ENCODE measurements at places on chromosomes 3 and 15.

DNA sequence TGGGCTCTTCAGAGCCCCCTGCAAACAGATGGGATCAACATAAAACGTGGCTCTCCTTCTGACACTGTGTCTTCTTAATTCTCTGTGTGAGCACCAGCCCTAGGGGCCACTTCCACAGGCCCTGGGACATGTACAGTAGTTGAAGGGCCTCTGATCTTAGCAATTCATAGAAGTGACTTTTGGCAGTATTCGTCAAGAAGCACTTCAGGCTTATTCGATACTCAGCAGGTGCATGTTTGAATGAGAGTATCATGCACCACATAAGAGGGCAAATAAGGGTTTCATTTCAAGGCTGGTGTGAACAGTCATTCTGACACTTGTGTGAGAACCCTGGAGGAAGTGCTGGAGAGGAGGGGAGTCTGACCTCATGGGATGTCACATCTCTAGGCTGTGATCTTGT lies 113.9 kb downstream of the GABRG3 start:
- no peak overlapping the region for H3K4me3 ChIP-seq
- no peaks in the 10 kb centered on the region for H3K36me3 ChIP-seq
- no peaks in the 10 kb centered on the region for H3K4me1 ChIP-seq

DNA sequence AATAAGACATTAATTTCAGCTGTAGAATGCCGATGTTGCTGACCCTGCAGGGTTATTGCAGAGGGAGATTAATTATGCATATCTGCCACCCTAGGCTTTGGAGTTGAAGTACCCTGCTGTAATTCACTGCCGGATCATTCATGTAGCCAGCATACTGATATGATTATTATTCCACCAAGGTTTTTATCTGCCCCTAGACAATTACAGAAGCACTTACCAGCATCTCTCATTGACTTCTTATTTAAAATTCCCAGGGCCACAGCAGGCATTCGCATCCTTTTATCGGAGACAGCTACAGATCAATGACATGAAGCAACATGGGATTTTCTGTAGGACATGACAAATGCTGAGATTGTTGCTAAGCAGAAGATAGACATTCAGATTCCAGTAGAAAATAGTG lies 31.3 kb downstream of the IL1RAP start:
- DNase-seq, result no peak
- no peak overlapping the region for H3K4me3 ChIP-seq
- H3K4me1 ChIP-seq, result no peaks in the 10 kb centered on the region
- H3K27me3 ChIP-seq, result no peaks in the 10 kb centered on the region
- H3K27ac ChIP-seq, result no peak overlapping the region

DNA sequence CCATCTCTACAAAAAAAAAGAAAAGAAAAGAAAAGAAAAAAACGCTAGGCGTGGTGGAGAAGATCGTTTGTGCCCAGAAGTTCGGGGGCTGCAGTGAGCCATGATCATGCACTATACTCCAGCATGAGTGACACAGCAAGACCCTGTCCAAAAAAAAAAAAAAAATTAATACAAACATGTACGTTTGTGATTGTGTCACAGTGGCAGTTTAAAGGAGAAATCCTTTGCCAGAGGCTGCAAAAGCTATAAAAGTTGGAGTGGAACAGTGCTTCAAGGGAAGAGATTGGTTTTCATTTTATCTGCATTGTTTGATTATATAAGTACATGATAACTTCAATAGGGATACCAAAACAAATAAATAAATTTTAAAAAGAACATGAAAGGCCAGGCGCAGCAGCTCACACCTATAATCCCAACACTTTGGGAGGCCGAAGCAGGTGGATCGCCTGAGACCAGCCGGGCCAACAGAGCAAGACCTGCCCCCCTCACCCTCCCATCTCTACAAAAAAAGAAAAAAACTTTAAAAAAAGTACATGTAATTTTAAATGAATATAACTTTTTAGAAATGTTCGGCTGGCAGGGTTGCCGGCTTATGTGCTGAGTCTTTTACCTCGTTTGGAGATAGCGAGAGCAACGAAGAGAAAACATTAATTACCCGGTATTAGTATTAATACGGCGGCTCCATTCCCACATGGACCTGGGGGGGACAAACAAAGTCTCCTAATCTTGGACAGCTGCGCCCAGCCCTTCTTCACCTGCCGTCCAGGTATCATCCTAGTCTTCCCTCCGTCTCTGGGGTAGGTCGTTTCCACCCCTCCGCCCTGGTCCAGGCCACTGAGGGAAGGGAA lies 573 bp upstream of the DIS3L start:
- no peak for DNase-seq
- H3K4me1 ChIP-seq, result peaks cover 39% of the 10 kb centered on the region
- peak overlapping the region; percentile 77 for H3K4me3 ChIP-seq
- no peaks in the 10 kb centered on the region for H3K27me3 ChIP-seq

DNA sequence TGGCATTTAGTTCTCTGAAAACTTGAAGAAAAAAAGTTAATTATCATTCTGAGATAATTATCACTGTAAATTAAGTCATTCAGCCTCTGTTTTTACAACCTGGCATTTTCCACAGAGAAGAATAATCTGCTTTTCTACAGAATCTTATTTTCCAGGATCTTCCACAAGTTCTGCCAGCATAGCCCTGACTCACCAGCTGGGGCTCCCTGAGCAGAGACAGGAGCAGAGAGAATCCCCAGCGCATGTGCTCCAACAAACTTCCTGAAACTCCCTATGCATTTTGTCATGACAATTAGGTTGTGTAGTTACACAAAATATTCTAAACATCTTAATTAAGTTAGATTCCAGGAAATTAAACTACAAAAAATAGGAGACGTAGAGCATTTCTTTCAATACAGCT lies 32.1 kb upstream of the TMEM207 start:
- no peak overlapping the region for H3K27ac ChIP-seq
- H3K4me1 ChIP-seq, result no peaks in the 10 kb centered on the region
- no peak for DNase-seq

GRCh38 chr3:126104028-126104635 lies 20.2 kb upstream of the SLC41A3 start:
- no peaks in the 10 kb centered on the region for H3K36me3 ChIP-seq
- H3K4me3 ChIP-seq, result no peak overlapping the region
- peak; percentile 28 for DNase-seq
- peaks cover 8% of the 10 kb centered on the region for H3K4me1 ChIP-seq

- H3K27me3 ChIP-seq, result peaks cover 19% of the 10 kb centered on the region
- no peaks in the 10 kb centered on the region for H3K4me1 ChIP-seq
- no peak overlapping the region for H3K4me3 ChIP-seq
- H3K27ac ChIP-seq, result no peak overlapping the region
- no peak for DNase-seq
- no peaks in the 10 kb centered on the region for H3K36me3 ChIP-seq
Measured at GRCh38 chr15:31857194-31857593, 173.1 kb upstream of the CHRNA7 start.

DNA sequence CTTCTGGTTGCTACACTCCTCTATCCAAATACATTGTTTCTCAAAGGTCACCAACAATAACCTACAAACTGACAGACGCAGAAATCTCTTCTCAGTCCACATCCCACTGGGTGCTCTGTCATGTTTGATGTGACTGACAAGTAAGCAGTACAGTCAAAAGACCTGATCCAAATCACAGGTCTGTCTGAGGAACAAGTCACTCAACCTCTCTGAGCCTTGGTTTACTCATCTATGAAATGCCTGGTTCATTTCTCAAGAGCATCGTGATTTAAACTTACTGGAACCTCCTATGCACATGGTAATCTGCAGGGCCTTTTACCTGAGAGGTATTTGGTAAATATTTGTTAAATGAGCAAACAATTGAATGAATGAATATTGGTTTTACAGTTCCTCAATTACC lies 5.5 kb downstream of the LRRC31 start:
- H3K4me3 ChIP-seq, result no peak overlapping the region
- no peak overlapping the region for H3K27ac ChIP-seq
- no peak for DNase-seq

- H3K27me3 ChIP-seq, result peaks cover 15% of the 10 kb centered on the region
- no peak for DNase-seq
- H3K36me3 ChIP-seq, result peaks cover 10% of the 10 kb centered on the region
- H3K4me3 ChIP-seq, result no peak overlapping the region
Measured at GRCh38 chr3:72533591-72534473, 314.4 kb downstream of the SHQ1 start.

DNA sequence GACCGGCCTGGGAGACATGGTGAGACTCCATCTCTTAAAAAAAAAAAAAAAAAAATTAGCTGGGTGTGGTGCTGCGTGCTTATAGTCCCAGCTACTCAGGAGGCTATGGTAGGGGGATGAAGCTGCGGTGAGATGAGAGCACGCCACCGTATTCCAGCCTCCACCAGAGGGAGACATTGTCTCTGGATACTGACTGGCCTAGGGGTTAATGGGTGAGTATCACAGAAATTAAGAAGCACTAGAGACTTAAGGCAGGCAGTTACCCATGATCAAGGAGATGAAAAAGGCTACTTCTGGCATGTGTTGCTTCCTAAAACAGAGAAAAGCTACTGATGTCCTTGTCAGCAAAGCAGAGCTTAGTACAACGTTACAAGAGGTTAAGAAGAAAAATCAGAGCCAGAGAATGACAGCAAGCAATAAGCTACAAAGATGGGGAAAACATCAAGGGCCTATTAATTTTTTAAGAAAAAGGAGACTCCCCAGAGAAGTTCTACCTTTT lies 8.6 kb downstream of the TFRC start:
- H3K36me3 ChIP-seq, result peaks cover 60% of the 10 kb centered on the region
- peak overlapping the region; percentile 71 for H3K27ac ChIP-seq
- no peak overlapping the region for H3K4me3 ChIP-seq
- H3K4me1 ChIP-seq, result peaks cover 47% of the 10 kb centered on the region

- H3K4me3 ChIP-seq, result no peak overlapping the region
- peaks cover 18% of the 10 kb centered on the region for H3K27me3 ChIP-seq
- no peak overlapping the region for H3K27ac ChIP-seq
- no peaks in the 10 kb centered on the region for H3K36me3 ChIP-seq
Measured at GRCh38 chr3:170440344-170440743, 21.7 kb downstream of the CLDN11 start.

DNA sequence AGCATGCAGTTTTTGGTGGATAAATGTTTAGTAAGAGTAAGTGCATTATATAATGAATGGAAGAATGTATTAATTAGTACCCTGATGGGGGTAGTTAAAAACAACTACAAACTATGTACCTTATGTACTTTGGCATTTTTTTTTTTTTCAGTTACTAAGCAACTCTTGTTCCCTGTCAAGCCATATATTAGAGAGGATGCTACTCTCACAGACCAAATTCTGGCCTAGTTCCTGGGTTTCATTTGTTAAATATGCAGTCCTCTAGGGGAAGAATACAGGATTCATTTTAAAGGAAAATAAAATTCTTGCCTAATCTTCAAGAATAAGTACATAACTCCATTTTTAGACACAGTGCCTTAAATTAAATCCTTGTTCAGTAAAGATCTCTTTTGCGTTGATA lies 16.9 kb downstream of the FAM98B start:
- peaks cover 6% of the 10 kb centered on the region for H3K4me1 ChIP-seq
- no peak for DNase-seq

DNA sequence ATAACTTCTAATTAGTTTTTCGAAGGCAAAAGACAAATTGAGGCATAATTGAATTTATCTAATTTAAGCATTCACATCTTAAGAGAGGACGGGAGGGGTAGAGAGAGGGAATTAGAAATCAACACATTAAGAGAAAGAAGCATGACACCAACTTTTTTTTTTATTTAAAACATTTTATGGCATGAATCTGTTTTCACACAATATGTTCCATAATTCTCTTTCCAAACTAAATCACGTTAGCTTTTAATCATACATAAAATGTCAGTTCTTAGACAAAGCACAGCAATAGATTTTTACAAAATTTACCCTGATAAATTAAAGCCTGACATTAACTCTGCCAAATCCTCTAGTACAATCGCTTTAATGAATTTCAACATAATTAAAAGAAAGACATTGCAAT lies 600.8 kb upstream of the ROBO1 start:
- H3K27me3 ChIP-seq, result no peaks in the 10 kb centered on the region
- no peak overlapping the region for H3K4me3 ChIP-seq
- H3K4me1 ChIP-seq, result no peaks in the 10 kb centered on the region
- DNase-seq, result no peak
- no peak overlapping the region for H3K27ac ChIP-seq

DNA sequence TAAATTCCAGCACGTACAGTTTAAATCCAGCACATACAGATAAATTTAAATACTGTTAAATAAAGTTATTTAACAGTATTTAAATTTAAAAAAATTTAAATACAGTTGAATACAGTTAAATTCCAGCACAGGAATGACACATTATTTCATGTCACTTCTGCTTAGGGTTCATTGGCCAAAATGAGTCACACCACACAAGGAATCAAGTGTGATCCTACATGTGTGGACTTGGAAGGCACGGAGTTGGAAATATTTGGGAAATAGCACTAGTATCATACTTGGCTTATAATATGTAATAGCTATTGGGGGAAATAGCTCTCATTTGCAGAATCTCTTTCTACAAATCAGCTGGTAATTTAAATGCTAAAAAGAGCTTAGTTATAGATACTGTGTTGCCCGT lies 10.6 kb downstream of the RAB7A start:
- no peak overlapping the region for H3K27ac ChIP-seq
- DNase-seq, result no peak
- no peaks in the 10 kb centered on the region for H3K27me3 ChIP-seq
- H3K36me3 ChIP-seq, result peaks cover 44% of the 10 kb centered on the region
- no peak overlapping the region for H3K4me3 ChIP-seq
- peaks cover 37% of the 10 kb centered on the region for H3K4me1 ChIP-seq

DNA sequence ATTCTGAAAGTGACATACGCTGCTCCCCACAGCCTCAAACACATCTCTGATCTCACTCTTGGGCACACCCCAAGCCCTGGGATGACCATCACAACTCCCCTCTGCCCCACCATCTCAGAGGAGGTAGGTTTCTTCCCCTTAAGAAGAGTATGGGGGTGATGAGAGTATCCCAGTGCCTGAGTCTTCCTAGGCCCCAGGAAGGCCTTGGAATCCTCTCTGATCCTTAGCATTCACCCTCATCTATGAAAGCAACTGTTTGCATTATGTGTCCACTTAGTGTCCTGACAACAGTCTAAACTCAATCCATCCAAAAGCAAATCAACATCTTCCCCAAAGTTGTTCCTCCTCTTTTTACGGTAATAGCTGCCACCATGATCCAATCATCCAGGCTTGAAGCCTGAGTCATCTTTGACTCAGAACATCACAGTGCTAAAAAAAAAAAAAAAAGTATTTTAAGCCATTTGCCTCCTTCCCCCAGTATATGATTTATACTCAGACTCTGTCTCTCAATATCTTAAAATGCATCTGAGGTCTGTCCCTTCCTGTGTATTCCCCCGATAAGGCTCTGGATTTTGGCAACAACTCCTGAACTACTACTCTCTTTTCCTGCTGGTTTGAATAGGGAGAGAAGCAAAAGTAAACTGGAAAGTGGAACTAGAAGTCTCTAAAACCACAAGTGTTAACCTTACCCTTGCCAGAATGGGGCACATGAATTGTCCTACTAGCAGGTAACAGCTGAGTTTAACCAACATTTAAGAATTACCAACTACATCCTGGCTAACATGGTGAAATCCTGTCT lies 22.5 kb downstream of the POPDC2 start:
- no peak for DNase-seq
- H3K27me3 ChIP-seq, result no peaks in the 10 kb centered on the region
- H3K36me3 ChIP-seq, result peaks cover 17% of the 10 kb centered on the region
- H3K27ac ChIP-seq, result peak overlapping the region; percentile 90

GRCh38 chr15:50908209-50909009 lies at the start of gene AP4E1:
TSS of gene AP4E1 (plus strand) at chr15:50908683. CDS start at chr15:50908779, 96 bp downstream.
- peak within 1 kb of the TSS; percentile 99 for H3K27ac ChIP-seq
- DNase-seq, result peak; percentile 95
- peaks cover 19% of the 10 kb centered on the region for H3K36me3 ChIP-seq
- peaks cover 33% of the 10 kb centered on the region for H3K4me1 ChIP-seq
- H3K27me3 ChIP-seq, result no peaks in the 10 kb centered on the region
- peak within 1 kb of the TSS; percentile 91 for H3K4me3 ChIP-seq

- no peak overlapping the region for H3K27ac ChIP-seq
- no peaks in the 10 kb centered on the region for H3K36me3 ChIP-seq
- H3K4me1 ChIP-seq, result peaks cover 2% of the 10 kb centered on the region
- H3K4me3 ChIP-seq, result no peak overlapping the region
Measured at GRCh38 chr3:195023576-195023975, 247.4 kb downstream of the XXYLT1 start.

All from activated CD8-positive, alpha-beta memory T cell treated with anti-CD3 and anti-CD28 coated beads, Interleukin-2, amount 10 ng/mL, durations not matched to agents 7 days and 5 days (primary cell).